Fibroblast of villous mesenchyme (primary cell): ENCODE measurements at places on chromosomes 12 and 14. TPM values are rescaled to one million over a fixed set of nuclear protein-coding genes. Genes with fewer than 3 reads are reported as not detected.

The LRP6 gene
- 50.1 and 50.3 TPM in 2 replicates for total RNA-seq

The RFX4 gene
- not detected in 2 replicates for total RNA-seq

The AKAP5 gene
- 1.9 and 3.0 TPM in 2 replicates for total RNA-seq

The SMOC1 gene
- total RNA-seq = not detected in 2 replicates

The HIP1R gene
- total RNA-seq = 11.2 and 11.9 TPM in 2 replicates

The SLC39A9 gene
- 114 and 159 TPM in 2 replicates for total RNA-seq

The SETD3 gene
- total RNA-seq = 44.1 and 57.0 TPM in 2 replicates

The MYF5 gene
- total RNA-seq = not detected in 2 replicates

The GPR135 gene
- 3.9 and 6.5 TPM in 2 replicates for total RNA-seq

The ETFBKMT gene
- total RNA-seq = 2.3 and 2.6 TPM in 2 replicates

The ITGB7 gene
- total RNA-seq = under 0.01 TPM in 1 of 2 replicates, not detected in the other

The ESPL1 gene
- 4.8 and 6.5 TPM in 2 replicates for total RNA-seq

The SLC10A1 gene
- total RNA-seq = not detected in 2 replicates

The IL31 gene
- total RNA-seq = not detected in 2 replicates

The STRN3 gene
- 53.5 and 83.3 TPM in 2 replicates for total RNA-seq

The WNT5B gene
- 78.2 and 98.2 TPM in 2 replicates for total RNA-seq

The PROX2 gene
- under 0.01 TPM in 1 of 2 replicates, not detected in the other for total RNA-seq

The BEGAIN gene
- total RNA-seq = not detected in 2 replicates

The ING4 gene
- total RNA-seq = 23.8 and 25.5 TPM in 2 replicates

The AICDA gene
- not detected in 2 replicates for total RNA-seq

The NYNRIN gene
- 11.6 and 15.5 TPM in 2 replicates for total RNA-seq

The TAS2R13 gene
- 3.0 and 3.9 TPM in 2 replicates for total RNA-seq

The RAB3IP gene
- 4.5 and 9.5 TPM in 2 replicates for total RNA-seq

The CAPS2 gene
- 7.8 and 10.0 TPM in 2 replicates for total RNA-seq

The SLC7A7 gene
- 3.9 and 5.5 TPM in 2 replicates for total RNA-seq

The TAS2R42 gene
- not detected in 2 replicates for total RNA-seq

The CLEC2A gene
- total RNA-seq = not detected in 2 replicates

The RPGRIP1 gene
- under 0.01 TPM in 1 of 2 replicates, not detected in the other for total RNA-seq

The IQSEC3 gene
- total RNA-seq = under 0.01 TPM in 2 replicates

The DPF3 gene
- 6.8 and 10.4 TPM in 2 replicates for total RNA-seq

The KRT71 gene
- total RNA-seq = not detected in 2 replicates

The TBC1D30 gene
- total RNA-seq = under 0.01 TPM in 2 replicates

The IAPP gene
- not detected in 2 replicates for total RNA-seq

The KRT75 gene
- not detected in 2 replicates for total RNA-seq

The TEX22 gene
- under 0.01 and 0.32 TPM in 2 replicates for total RNA-seq

The TAS2R46 gene
- 4.2 and 4.3 TPM in 2 replicates for total RNA-seq

The TAS2R9 gene
- total RNA-seq = not detected in 2 replicates

The LHX5 gene
- total RNA-seq = not detected in 2 replicates

The EGLN3 gene
- total RNA-seq = 0.64 and 0.86 TPM in 2 replicates

The CELA1 gene
- total RNA-seq = not detected in 2 replicates

The KRT83 gene
- total RNA-seq = not detected in 2 replicates

The FOXM1 gene
- 16.4 and 17.7 TPM in 2 replicates for total RNA-seq

The NXPH4 gene
- total RNA-seq = 1.3 and 1.6 TPM in 2 replicates
